H4 (cell line): ENCODE measurements at places on chromosomes 5 and 9.

DNA sequence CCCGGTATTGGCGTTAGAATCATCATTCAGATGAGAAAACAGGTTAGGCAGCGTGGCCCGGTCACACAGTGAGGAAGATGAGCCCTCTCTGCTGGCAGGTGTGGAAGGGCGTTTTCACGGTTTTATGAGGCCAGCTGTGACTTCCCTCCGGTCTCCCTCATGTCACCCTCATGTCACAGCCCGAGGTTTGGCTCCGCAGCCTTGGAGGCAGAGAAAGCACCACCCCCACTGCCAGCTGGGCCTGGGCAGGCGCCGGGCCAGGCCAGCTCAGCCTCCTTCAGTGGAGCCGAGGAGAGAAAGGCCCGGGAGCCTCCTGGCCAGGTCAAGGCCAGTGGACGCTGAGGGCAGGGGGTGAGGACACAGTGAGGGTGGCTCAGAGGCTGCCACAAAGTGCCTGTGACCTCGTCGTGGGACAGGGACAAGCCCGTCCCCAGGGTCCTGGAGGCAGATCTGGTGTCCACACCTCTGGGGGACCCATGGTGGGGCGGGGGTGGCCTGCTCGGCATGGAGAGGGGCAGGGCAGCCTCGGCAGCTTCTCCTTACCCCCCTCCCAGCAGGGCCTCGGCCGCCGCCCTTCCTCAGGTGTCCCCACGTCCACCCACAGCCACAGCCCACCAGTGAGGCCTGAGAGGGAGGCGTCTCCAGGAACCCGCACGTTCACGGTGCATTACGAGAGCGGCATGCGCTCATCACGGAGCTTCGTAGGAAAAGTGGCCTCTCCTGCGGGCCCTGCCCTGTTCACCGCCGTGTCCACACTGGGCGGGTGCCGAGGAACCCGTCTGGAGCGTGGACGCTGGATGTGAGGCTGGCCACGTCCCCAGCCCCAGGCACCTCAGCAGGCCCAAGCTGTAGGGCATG lies 32.2 kb downstream of the EXD3 start:
- DNase-seq, result no peak

DNA sequence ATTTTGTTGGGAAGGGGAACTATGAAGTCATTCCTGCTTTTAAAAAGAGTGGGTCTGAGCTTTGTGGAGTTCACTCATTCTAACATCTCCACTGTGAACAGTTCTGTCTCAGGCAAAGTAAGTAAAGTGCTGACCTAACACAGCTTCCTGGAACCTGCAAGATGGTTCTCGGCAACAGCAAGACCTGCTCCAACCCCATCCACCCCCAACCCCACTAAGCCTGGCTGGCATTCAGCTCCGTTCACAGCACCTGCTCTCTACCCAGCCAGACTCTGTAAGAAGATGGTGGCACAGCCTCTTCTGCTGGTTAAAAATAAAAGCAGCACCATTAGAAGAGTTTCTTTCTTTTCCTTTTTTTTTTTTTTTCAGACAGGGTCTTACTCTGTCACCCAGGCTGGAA lies 42.0 kb downstream of the EPB41L4B start:
- no peak for DNase-seq

GRCh38 chr5:57650360-57651069 lies 167.9 kb upstream of the ACTBL2 start:
- peak; percentile 69 for DNase-seq

DNA sequence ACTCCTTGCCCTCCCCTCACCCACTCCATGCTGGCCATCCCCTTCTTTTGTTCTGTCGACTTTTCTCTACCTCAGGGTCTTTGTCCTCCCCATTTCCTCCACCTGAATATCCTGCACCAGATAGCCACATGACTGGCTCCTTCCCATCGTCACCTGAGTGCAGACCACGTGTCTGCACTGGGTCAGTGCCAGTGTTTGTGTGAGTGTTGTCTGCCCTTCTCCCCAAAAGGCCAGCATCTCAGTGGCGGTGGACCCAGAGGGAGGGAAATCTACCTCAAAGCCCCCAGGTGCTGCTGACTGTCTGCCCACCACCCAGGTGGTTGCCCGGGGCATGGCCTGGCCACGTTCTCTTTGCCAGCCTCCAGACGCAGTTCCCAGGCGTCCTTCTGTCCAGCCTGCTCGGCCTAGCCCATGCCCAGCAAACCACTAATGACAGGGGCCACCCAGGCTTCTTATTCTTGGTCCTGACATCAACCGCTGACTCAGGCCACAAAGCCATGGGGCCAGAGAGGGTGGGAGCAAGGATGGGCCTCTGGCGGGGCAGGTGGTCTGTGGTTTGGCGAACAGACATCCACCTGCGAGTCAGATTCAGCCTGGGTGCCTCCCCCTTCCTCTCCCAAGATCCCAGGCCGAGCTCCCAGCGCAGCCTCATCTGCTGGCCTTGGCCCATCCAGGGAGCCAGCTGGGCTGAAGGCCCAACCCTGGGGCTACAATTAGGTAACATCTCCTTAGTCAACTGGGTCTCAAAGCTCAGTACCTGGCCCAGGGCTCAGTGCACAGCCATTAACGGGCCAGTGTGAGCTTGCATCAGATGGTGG lies 5.5 kb upstream of the NINJ1 start:
- DNase-seq, result no peak

- no peak for DNase-seq
Measured at GRCh38 chr9:78905387-78905786, 608.5 kb downstream of the PSAT1 start.

- DNase-seq, result no peak
Measured at GRCh38 chr5:80959138-80959537, 1.0 kb upstream of the RASGRF2 start.

DNA sequence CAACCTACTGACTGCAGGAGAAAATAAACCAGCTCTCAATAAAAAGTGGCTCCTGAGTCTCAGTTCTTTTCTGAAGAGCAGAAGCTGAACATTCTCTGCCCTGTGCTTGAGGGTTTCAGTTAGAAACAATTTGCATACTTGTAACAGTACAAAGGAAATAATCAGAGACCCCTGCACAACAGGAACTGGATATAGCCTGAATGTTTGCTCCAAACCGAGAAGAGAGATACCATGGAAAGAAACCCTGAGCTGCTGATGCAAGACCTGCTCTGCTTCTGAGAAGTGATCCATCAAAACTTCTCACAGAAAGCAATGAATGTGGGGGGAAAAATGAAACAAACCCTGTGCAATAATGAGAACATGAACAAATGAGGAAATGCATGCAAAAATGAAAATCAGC lies 592.9 kb downstream of the SEMA5A start:
- DNase-seq, result no peak

- peak; percentile 16 for DNase-seq
Measured at GRCh38 chr5:74934949-74935751, 69.0 kb upstream of the FAM169A start.

DNA sequence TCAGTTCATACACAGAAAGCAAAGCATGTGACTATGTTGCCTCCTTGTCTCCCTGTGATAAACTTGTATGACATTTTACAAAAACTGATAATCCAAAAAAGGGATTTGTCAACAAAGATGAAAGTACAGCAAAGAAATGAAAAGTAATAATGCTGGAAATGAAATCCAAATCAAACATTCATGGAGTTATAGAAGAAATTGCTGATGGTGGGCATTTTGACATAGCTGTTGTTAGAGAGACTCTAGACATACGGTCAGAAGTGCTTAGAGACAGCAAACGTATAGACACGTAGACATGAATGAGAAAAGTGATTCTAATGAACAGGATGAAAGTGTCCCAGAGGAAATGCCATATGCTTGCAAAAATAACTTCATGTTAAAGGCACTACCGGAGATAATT lies 186.9 kb upstream of the RGMB start:
- no peak for DNase-seq

- DNase-seq, result no peak
Measured at GRCh38 chr9:115127191-115127817, 9.3 kb upstream of the TNC start.

DNA sequence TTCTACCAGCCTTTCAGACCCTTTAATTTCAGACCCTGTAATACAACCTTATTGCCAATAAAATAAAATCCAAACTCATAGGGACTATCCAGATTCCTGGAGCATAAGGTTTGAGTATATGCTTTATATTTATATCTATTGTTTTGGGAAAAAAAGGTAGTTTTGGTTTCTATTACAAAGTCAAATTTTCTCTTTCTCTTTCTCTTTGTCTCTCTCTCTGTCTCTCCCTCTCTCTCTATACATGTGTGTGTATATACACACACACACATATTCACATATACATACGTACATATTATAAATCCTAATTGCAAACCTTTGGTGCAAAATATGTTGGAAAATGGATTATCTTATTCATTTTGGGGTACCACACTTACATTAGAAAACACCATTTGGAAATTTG lies 39.0 kb downstream of the TMEM232 start:
- no peak for DNase-seq

GRCh38 chr9:114151426-114151956 lies 3.8 kb upstream of the COL27A1 start:
- no peak for DNase-seq

- DNase-seq, result no peak
Measured at GRCh38 chr9:71763832-71764231, 4.5 kb downstream of the CEMIP2 start.

DNA sequence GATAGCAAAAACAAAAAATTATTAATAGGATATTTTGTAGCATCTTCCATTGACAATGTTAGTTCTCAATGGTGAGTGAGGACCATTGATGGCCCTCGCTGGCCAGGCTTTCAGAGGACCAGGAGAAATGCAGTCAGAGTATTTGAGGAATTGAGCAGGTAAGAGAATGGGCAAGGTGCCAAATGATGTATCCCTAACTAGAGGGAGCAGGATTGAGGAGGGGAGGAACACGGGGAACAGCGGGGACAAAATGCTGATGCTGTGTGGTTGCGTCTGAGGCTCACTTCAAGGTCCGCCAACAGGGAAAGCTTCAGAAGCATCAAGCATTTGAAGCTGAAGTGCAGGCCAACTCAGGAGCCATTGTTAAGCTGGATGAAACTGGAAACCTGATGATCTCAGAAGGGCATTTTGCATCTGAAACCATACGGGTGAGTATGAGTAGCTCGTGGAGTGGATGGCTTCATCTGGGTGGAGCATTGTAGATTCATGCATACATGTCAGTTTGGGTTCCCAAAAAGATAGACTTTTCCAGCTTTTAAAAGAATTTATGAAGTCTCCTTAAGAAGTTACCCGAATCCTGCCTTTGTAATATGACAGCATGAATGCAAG lies 16.2 kb downstream of the SPTAN1 start:
- DNase-seq, result no peak

GRCh38 chr5:14256026-14256690 lies 113.0 kb downstream of the TRIO start:
- no peak for DNase-seq

GRCh38 chr9:14281876-14282275 lies 32.1 kb downstream of the NFIB start:
- DNase-seq, result no peak

- DNase-seq, result no peak
Measured at GRCh38 chr9:112700085-112700484, 17.8 kb downstream of the INIP start.

GRCh38 chr9:113598451-113598850 lies 134.9 kb downstream of the RGS3 start:
- DNase-seq, result no peak

DNA sequence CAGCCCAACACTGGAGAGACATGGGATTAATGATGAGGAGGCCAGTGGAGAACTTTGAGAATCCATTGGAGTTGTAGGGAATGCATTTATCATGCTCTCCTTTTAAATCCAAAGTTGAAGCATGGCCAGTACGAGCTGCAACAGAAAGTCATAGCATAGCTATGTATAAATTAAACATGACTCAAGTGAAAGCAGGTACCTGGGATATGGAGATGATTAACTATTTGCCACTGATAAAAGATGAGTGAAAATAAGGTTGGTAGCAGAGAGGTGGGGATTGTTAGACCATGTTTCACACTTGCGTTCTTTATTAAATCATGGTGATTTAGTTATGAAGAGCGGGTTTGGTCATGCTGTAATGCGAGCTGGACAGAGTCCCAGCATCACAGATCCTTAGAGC lies 189.6 kb downstream of the ARHGEF28 start:
- DNase-seq, result no peak

- no peak for DNase-seq
Measured at GRCh38 chr5:153043886-153044285, 446.6 kb upstream of the GRIA1 start.

DNA sequence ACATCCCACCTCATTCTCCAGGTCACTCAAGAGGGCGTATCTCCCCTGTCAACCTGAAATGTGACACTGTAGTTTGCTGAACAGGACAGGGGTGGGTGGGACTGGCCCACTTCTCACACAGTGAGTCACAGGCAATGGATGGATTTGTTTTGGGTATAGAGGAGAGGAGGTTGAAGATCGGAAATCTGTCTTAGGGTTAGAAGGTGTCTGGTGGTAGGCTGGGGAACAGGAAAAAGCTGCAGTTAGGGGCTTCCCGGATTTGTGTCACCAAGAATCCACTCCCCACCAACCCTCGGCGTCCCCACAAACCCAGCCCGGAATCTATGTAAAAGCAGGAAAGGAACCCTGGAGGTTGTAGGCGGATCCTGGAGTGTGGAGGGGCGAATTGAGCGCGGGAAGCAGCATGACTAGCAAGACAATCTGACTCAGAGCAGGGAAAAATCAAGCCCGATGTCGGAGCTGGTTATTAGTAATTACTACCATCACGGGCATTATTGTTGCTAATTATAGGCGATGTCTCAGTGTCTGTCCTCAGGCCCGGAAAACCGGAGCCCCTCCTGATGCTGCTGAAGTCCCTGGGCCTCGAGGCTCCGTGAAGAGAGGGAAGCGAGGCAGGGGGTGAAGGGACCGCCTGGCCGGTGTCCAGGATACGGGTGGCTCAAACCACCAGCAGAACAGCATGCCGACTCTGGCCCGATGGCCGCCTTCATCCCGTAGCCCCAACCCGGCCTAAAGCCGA lies 1.7 kb upstream of the IRX1 start:
- DNase-seq, result no peak
